ENCODE measurements at places on chromosomes 4 and X. TPM values are rescaled to one million over a fixed set of nuclear protein-coding genes. Genes with fewer than 3 reads are reported as not detected.
A peak's percentile ranks its signal among the peaks of the same experiment; 100 is the strongest.

GRCh38 chr4:149370785-149371420 is 444.7 kb downstream of the IQCM start:
- DNase-seq, result peak; percentile 54

Gene FANCB
- 1.8 TPM for total RNA-seq

DNA sequence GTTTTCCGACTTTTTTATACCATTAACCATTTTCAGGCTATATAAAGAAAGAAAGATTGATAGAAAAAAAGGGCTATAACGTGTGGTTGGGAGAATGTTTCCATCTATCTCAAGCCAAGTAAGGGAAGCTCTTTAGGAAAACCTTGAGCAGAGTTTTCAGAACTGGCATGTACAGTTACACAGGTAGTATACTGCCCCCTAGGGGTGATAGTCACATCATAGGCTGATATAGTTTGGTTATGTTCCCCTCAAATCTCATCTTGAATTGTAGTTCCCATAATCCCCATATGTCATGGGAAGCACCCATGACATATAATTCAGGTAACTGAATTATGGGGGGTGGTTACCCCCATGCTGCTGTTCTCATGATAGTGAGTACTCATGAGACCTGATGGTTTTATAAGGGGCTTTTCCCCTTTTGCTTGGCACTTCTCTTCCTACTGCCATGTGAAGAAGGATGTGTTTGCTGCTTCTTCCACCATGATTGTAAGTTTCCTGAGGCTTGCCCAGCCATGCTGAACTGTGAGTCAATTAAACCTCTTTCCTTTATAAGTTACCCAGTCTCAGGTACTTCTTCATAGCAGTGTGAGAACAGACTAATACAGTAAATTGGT is 186.8 kb downstream of the TMA16 start:
- DNase-seq, result peak; percentile 44

DNA sequence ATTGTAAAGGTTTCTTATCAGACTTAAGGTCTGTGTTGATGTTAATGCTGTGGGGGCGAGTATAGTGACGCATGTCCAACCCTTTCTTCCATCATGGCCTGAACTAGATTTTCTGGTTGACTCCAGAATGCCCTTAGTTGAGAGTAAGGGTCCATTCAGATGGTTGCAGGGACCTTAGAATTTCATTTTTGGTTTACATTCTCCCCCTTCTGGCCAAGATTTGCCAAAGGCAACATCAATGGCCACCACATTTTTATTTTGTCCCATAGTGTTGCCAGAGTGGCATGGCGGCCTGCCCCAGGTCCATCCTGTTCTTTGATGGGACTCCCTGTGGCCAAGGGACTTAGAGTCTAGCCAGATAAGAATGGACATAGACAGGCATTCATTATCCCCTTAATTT is 368.5 kb downstream of the GPM6A start:
- DNase-seq, result no peak

DNA sequence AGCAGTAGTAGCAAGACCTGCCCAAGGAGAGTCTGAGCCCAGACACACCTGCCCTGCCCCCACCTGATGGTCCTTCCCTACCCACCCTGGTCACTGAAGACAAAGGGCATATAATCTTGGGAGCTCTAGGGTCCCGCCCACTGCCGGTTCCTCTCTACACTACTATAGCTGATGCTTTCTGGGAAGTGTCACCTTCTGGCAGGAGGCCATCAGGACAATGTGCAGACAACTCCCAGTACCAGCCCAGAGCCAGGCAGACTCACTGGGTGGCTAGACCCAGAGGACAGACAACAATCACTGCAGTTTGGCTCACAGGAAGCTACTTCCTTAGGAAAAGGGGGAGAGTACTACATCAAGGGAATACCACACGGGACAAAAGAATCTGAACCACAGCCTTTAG is 312.7 kb downstream of the SPRY1 start:
- DNase-seq, result no peak

Gene FGF13
- 25.7 TPM for total RNA-seq

DNA sequence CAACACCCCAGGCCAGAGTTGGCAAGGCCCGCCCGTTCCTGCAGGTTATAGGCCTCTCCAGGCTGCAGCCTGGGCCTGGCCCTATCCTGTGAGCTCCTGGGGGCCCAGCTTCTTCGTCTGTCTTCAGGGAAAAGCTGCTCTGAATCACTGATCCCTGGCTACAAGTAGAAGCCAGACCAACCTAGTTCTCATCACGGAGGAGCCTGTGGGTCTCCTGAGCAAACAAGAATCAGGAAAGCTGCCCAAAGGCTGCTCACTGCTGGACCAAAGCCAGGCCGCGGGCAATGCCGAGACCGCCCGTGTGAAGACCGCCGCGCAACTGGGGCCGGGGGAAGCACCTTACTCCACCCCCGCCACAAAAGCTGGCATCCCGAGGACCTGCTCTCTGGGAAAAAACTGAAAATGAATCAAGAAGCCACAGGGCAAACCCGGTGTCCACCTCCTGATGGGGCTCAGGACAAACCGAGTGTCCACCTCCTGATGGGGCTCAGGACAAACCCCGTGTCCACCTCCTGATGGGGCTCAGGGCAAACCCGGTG is 12.8 kb downstream of the CTBP1 start:
- no peak for DNase-seq

GRCh38 chr4:169361756-169362155 is 91.0 kb upstream of the SH3RF1 start:
- peak; percentile 85 for DNase-seq

- peak; percentile 11 for DNase-seq
Measured at GRCh38 chrX:45623266-45623665, 422.6 kb upstream of the DIPK2B start.

DNA sequence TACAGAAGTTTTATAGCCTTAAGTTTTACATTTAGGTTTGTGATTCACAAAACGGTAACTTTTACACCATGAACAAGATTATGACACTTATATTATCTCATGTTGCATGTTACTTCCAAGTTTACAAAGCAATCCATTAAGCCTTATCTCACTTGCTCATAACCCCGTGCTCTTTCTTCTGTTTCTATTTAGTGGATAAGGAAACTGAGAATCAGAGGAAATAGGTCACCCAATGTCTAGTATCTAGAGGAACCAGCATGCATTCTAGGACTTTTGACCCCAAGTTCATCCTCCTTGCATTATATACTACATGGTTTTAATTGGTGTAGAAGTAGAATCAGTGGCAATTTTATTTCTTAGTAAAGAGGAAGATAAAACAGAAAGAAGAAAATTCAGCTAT is 67.0 kb upstream of the ANXA3 start:
- DNase-seq, result no peak

Gene RIPPLY1
- total RNA-seq, result not detected

Gene ALPK1
- total RNA-seq, result 1.2 TPM

Gene FAM9B
- not detected for total RNA-seq

Gene GC
- total RNA-seq, result not detected

All from dermis microvascular lymphatic vessel endothelial cell (primary cell).